ENCODE measurements at places on chromosomes 6 and 20.

DNA sequence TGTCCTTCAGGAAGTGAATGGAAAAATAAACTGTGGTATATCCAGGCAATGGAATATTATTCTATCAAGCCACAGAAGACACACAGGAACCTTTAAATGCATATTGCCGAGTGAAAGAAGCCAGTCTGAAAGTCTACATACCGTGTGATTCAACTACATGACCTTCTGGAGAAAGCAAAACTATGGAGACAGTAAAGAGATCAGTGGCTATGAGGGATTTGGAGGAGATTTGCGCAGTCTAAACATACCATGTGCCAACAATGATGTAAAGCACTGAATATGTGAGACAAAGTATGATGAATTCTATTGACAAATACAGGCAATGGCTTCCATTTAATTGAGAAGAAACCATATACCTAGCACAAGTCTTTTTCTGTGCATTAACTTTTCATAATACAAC is 518.3 kb upstream of the ZNF337 start:
- ATAC-seq, result no peak

- no peak for ATAC-seq
Observed at GRCh38 chr20:22576733-22577514, 7.4 kb downstream of the FOXA2 start.

DNA sequence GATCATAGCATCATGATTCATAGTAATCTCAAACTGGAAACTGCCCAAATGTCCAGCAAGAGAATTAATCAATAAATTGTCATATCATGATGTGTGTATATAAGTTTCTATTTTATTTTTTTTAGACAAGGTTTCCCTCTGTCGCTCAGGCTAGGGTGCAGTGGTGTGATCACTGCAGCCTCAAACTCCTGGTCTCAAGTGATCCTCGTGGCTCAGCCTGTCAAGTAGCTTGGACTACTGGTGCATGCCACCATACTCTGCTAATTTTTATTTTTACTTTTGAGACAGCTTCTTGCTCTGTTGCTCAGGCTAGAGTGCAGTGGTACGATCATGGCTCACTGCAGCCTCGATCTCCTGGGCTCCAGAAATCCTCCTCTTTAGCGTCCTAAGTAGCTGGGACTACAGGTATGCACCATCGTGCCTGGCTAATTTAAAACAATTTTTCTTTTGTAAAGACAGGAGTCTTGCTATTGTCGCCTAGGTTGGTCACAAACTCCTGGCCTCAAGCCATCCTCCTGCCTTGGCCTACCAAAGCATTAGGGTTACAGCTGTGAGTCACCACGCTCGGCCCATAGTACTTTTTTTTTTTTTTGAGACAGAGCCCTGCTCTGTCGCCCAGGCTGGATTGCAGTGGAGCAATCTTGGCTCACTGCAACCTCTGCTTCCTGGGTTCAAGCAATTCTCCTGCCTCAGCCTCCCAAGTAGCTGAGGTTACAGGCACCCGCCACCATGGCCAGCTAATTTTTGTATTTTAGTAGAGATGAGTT is 8.7 kb upstream of the ATRN start:
- ATAC-seq, result no peak

GRCh38 chr6:99867026-99867425 is 127.0 kb downstream of the MCHR2 start:
- no peak for ATAC-seq

- peak; percentile 47 for ATAC-seq
Observed at GRCh38 chr6:44257753-44258324, 511 bp upstream of the SLC35B2 start.

- ATAC-seq, result no peak
Observed at GRCh38 chr6:39302011-39302410, 12.2 kb downstream of the KCNK17 start.

GRCh38 chr6:89058627-89059026 is 21.9 kb upstream of the PNRC1 start:
- ATAC-seq, result no peak

DNA sequence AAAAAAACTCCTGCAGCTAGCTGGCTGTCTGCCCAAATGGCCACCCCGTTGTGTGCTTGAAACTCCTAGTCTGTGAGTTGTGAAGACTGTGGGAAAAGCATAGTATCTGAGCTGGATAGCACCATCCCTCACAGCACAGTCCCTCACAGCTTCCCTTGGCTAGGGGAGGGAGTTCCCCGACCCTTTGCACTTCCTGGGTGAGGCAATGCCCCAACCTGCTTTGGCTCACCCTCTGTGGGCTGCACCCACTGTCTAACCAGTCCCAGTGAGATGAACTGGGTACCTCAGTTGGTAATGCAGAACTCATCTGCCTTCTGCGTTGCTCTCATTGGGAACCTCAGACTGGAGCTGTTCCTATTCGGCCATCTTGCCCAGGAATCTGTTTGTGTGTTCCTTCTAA is 260.6 kb upstream of the STXBP5 start:
- no peak for ATAC-seq

DNA sequence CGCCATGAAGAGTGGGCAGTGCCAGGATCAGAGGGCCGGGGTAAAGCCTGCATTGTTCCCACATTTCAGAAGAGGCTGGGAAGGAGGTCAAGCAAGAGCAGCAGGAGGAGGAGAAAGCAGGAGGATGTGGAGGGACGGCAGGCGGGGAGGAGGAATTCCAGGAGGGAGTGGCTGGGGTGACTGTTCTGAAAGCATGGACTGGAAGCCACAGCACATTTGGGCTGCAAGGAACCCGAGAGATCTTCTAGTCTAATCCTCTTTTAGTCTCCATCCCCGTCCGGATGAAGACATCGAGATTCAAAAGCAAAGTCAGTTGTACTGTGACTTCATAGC is 76.9 kb downstream of the FAM50B start:
- ATAC-seq, result no peak

- no peak for ATAC-seq
Observed at GRCh38 chr6:113570161-113570560, 287.0 kb upstream of the MARCKS start.

DNA sequence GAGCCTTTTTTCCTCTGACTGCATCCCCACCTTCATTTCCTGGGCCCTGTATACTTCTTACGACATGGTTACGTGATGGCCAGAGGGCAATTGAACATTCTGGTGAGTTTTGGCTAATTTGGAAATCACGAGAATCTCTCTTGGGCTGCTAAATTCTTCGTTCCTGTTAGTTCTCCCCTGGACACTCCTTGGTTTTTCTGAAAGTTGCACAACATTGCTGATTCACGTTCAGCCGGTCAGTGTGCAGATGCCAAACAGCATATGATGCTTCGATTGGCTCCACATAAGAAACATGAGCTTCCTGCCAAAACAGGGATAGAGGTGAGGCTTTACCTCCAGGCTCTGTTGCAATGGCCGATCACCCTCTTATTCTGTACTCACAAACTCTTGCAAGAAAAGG is 119.4 kb upstream of the LY86 start:
- no peak for ATAC-seq

DNA sequence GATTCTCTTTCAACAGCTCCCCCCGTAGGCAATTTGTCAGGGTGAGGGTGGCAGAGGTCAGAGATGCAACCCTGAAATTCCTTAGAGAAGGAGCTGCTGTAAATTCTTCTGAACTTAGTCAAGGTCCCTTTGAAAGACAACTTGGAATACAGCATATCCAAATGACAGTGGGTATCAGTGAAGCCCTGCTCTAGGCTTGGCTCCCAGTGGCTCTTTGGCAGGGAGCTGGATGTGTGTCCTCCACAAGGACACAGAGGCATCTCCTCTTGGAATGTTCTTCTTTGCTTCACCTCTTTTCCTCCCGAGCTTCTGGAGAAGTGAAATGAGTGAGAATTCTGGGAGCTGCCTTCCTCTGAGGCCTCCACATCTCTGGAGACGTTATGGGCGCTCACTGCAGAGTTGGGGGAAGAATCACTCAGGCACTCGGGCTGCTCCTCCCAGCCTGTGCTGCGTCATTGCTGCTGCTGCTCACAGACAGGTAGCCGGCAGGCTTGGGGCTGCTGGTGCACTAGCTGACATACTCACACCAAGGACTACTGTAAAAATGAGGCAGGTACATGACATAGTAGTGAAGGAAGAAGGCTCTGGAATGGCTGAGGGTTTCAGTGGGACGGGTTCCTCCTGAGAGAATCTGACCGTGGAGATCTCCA is 34.1 kb downstream of the DYNLT1 start:
- ATAC-seq, result no peak

GRCh38 chr6:75624335-75624734 is 22.7 kb downstream of the SENP6 start:
- ATAC-seq, result no peak

DNA sequence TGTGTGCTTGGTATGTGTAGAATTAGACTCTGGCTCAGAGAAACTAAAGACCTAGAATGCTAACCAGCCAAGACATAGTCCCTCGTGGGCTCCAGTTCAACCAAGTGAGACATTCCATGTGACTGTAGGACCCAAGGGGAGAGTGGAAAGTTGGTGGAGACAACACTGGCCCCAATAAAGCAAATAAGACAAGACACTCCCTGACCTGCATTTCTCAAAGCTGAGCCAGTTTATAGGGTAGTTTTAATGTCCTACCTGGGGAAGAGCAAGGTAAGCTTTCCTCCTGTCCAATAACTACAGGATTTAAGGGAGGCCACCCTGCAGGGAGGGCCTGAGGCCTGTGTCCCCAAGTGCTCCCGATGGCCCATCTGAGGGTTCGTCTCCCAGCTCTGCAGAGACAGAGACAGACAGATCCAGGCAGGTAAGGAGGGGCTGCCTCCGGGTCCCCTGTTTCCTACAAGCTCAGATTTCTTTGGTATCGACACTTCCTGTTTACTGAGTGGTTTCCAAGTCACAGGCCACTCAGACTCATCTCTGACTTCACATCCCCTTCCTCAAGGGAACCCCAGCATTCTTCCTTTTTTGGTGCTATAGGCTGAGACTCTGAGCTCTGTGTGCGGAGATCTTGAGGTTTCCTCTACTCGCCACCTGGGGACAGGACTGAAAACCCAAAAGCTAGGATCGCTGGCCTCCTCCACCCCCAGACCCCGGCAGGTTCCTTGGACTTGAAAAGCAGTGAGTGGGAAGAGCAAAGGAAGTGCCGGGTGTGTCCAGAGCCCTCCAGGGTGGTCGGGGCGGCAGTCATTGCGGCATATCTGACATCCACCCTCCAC is 92.4 kb downstream of the PRND start:
- peak; percentile 78 for ATAC-seq

GRCh38 chr6:8875986-8876385 is 440.6 kb upstream of the SLC35B3 start:
- ATAC-seq, result no peak

DNA sequence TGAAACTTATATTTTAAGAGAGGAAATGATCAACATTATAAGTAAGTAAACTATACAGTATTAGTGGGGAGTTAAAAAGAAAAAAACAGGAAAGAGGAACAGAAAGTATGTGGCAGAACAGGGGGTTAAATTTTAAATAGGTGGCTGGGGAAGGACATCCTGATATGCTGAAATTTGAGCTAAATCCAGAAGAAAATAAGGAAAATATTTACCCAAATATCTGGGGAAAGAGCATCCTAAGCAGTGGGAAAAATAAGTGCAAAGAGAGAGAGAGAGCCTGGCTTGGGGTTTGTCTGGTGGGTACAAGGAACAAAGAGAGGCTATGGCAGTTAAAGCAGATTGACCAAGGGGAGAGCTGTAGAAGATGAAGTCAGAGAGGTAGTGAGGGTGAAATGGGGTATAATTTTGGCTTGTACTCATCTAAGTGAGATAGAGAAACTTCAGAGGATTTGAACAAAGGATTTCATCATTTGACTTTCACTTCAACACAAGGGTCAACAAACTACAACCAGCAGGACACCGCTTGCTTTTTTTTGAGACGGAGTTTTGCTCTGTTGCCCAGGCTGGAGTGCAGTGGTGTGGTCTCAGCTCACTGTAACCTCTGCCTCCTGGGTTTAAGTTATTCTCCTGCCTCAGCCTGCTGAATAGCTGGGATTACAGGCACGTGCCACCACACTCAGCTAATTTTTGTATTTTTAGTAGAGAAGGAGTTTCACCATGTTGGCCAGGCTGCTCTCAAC is 328.4 kb upstream of the CNR1 start:
- ATAC-seq, result peak; percentile 65

DNA sequence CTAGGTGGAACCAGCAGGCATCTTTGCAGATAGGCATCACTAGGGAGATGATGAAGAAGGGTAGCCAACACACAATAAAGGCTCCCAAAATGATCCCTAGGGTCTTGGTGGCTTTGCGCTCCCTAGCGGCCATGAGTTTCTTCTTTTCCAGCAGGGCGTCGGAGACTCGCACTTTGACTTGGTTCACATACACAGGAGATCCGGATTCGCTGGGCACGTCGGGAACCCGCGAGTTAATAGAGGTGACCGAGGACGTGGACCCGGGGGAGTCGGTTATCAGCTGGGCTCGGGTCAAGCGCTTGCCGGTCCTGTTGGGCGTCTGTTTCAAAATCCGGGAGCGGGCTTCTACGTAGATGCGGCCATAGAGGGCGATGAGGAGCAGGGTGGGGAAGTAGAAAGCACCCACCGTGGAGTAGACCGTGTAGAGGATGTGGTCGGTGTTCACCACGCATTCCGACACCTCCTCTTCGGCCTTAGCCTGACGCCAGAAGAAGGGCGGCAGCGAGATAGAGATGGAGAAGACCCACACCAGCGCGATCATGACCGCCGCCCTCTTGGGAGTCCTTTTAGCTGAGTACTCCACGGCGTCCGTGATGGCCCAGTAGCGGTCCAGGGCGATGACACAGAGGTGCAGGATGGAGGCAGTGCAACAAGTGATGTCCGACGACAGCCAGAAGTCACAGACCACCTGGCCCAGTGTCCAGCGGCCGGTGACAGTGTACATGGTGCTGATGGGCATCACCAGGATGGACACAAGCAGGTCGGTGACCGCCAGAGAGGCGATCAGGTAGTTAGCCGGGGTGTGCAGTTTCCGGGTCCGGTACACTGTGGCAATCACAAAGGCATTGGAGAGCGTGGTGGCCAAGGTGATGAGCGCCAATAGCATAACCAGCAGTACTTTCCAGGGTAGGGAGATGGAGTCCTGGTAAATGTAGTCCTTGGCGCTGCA is 658 bp downstream of the HTR1B start:
- no peak for ATAC-seq

GRCh38 chr6:34059136-34059731 is 86.7 kb downstream of the GRM4 start:
- no peak for ATAC-seq

GRCh38 chr6:80165143-80165542 is 58.7 kb downstream of the BCKDHB start:
- peak; percentile 64 for ATAC-seq

DNA sequence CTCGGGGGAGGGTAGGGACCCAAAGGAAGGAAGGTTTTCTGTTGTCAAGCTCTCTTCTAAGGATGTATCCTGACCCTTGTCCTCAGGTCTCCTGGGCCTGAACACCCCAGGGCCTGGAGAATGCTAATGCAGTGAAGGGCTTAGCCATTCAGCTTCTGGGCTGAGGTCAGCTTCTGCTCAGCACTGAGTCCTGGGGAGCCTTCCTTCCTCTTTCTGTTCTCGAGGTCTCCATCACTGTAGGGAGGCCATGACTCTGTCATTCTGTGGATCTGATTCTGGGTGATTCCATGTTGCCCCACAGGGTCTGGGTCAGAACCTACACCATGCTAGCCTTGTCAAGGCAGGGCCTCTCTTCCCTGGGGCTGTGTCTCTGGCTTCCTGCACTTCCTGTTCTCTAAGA is 712.7 kb downstream of the DHX35 start:
- peak; percentile 58 for ATAC-seq

GRCh38 chr20:8568075-8568474 is 436.0 kb downstream of the PLCB1 start:
- ATAC-seq, result no peak

GRCh38 chr6:145139140-145139850 is 596.0 kb downstream of the EPM2A start:
- ATAC-seq, result no peak

Data from stimulated activated memory B cell treated with anti-CD40 and anti-IgM and Interleukin-4, amounts not matched to agents 10 μg/mL and 1 μg/mL and 100 μg/mL, for 72 hours (primary cell).